Activated gamma-delta T cell treated with anti-CD3 and anti-CD28 coated beads, Interleukin-2, amount 50 U/mL, for 16 hours (primary cell): ENCODE measurements at places on chromosomes 13 and 19.
A peak's percentile ranks its signal among the peaks of the same experiment; 100 is the strongest.

DNA sequence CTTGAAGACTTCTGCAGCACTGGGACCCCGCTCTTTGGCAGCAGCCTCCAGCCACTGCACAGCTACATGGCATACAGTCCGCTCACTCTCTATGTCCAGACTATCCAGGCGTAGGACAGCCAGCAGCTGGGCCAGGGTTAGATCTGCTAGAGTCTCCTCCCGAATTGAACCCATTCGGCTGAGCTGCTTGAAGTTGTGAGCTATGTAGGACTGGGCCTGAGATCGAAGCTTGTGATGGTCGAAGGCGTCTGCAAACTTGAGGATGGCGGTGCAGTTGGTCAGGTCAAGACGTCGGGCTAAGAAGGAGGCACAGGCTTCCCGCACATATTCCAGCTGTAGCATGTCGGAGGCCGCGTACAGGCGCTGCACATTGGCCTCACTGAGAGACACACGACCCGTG lies 900 bp downstream of the KBTBD7 start:
- DNase-seq = no peak

DNA sequence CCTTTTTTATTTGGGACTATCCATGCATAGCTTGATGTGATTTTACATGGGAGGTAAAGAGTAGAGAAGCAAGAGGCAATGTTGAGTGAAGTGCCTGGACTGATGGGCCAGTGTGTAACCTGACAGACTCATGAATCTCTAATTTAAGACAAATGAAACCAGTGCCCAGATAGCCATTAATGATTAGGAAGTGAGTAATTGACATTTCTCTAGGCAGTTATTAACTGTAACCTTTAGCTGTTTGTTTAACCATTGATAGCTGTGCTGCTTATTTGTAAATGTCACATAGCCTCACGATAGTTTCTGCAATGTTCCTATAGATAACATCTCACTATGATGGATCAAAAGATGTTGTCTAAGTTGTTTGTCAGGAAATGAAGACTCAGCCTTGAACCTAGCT lies 1047.5 kb upstream of the SPRY2 start:
- DNase-seq = no peak

- DNase-seq = no peak
Measured at GRCh38 chr13:91401920-91402319, 3.5 kb downstream of the GPC5 start.

GRCh38 chr13:33263484-33263883 lies 22.1 kb downstream of the STARD13 start:
- no peak for DNase-seq

DNA sequence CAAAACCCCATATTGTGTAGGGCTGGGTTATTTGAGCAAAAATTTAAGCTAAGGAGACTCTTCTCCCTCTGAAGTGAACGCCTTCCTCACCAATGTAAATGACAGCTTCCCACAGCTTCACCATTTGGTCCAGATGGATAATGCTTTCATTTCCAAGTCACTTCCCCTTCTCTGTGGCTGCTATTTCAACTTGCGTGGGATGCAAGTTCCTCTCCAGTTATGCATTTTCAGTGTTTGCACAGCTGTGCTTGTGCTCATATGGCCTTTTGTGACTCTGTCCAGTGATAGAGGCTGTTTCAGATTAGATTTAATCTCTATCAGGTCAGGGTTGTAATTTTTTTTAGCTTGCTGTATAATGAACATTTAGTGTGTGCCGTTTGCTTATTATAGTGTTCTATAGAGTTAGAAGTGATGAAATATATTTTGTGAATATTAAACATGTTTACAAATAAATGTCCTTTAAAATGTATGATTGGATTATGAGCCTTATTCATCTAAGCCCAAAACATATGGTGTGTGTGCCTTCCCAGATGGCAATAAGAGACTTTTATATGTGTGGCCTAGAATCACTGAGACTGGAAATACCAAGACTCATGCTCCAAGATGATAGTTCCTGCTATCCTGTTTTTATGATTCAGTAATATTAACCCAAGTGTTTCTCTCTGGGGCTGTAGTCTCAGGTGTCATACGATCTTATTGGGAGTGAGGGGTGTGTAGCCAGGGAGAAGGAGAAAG lies 86.6 kb downstream of the TNFRSF19 start:
- DNase-seq = no peak

GRCh38 chr19:9969688-9969975 lies 33.3 kb upstream of the OLFM2 start:
- DNase-seq = no peak

- no peak for DNase-seq
Measured at GRCh38 chr19:41796362-41796761, at the start of gene CEACAM3. CEACAM3 (plus strand) TSS chr19:41796587; CDS start chr19:41796678, 91 bp downstream.

GRCh38 chr13:31227063-31227462 lies 27.3 kb downstream of the B3GLCT start:
- no peak for DNase-seq

DNA sequence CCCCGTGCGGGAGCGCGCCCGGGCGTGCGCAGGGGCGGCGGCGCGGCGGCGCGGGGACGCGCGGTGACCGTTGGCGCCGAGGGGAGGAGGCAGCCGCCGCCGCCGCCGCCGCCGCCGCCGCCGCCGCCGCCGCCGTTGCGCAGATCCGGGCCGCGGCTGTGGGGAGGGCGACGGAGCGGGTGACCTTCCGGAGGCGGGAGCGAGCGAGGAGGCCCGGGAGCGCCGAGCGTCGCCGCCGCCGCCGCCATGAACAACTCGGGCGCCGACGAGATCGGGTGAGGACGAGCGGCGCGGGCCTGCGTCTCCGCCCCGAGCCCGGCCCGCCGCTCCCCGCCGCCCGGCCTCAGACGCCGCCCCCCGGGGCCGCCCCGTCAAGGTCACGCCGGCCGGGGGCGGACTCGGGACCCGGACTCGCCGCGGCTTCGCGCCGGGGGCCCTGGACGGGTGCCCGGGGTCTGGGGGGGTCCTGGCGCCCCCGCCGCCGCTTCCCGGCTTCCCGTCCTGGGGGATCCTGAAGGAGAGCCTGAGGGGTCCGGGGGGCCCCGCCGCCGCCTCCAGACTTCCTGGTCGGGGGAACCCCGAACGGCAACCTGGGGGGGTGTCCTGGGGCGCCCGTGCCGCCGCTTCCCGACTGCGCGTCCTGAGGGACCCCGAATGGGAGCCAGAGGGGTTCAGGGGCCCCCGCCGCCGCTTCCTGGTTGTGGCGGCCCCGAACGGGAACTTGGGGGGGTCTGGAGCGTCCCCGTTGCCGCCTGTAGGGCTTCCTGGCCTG lies at the start of gene DAZAP1:
TSS of gene DAZAP1 (plus strand) at position 59 of the 772 bp plus-strand sequence. CDS start at position 247, 188 bp downstream.
- peak; percentile 38 for DNase-seq

GRCh38 chr19:1134431-1134830 lies 30.6 kb downstream of the GPX4 start:
- DNase-seq = no peak

DNA sequence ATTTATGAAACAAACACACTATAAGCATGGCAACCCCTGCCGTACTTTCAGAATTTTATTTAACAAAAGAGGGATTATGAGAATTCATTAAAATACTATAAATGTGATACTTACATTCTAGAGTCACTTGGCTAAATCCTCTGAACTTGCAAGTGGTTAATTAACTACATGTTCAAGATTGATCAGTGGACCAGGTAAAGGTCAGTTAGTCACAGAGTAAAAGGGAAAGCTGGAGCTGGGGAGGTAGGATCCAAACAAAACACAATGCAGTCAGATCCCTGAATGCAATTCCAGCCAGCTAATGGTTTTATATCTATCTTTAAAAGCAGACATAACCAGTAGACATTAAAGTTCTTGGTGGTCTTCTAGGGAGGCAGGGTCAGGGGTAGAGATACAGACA lies 270.5 kb downstream of the DIAPH3 start:
- no peak for DNase-seq

DNA sequence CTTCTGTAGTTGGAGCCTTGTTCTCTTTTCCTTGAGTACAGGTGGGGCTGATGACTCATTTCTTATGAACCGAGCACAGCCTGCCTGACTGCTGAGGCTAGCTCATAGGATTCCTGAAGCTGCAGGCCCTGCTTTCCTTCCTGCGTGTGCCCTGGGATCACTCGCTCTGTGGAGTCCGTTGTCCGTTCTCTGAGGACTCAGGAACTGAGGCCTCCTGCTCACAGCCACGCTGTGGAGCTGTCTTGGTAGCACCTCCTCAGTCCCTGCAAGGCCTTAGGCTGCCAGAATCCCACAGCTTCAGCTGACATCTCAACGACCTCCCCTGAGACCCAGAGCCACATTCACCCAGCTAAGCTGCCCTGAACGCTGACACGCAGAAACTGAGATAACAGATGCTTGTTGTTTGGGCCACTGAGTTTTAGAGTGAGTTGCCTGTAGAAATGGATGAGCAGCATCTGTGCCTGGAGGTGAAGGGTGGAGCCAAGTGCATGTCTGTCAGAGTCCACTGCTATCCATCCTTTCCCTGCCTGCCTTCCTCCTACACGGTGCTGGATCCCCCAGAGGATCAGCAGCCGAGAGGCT lies 72.9 kb downstream of the ARHGEF7 start:
- no peak for DNase-seq
